RWPE1 (cell line): ENCODE measurements at places on chromosomes 3 and 15.
A peak's percentile ranks its signal among the peaks of the same experiment; 100 is the strongest.

- DNase-seq: no peak
These were observed 7.8 kb upstream of the SUMF1 start for GRCh38 chr3:4474683-4475490.

GRCh38 chr15:42504631-42505030, 9.2 kb downstream of the SNAP23 start:
- DNase-seq: no peak

DNA sequence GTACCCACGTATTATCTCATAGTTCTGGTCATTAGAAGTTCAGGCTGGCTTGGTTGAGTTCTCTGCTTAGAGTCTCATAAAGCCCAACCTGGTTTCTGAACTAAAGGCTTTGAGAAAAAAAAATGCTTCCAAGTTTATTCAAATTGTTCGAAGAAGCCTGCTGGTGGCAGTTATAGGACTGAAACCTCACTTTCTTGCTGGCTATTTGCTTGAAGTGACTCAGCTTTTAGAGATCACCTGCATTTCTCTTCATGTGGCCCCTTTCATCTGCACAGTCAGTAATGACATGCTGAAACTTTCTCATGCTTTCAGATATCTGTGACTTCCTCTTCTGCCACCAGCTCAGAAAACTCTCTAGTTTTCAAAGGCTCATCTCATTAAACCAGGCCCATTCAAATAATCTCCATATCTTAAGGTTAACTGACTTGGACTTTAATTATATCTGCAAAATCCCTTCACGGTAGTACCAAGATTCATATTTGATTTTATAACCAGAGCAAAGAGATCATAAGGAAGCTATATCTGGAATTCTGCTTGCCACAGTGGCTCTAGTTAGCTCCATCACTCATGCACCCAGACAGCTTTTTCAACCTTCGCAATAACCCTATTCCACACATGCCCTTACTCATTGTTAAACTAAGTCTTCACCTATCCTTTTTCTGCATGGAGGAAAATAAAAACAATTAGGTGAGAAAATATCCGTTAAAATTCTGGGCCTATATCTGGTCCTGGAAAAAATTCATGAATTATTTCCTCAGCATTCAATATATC, 433.8 kb upstream of the CBLB start:
- no peak for DNase-seq

- DNase-seq: peak; percentile 82
These were observed 49.6 kb downstream of the SLMAP start for GRCh38 chr3:57805674-57806073.

GRCh38 chr3:183584246-183584913, 28.9 kb upstream of the KLHL6 start:
- DNase-seq: no peak

GRCh38 chr3:129548104-129548965, 5.4 kb downstream of the H1-8 start:
- no peak for DNase-seq

DNA sequence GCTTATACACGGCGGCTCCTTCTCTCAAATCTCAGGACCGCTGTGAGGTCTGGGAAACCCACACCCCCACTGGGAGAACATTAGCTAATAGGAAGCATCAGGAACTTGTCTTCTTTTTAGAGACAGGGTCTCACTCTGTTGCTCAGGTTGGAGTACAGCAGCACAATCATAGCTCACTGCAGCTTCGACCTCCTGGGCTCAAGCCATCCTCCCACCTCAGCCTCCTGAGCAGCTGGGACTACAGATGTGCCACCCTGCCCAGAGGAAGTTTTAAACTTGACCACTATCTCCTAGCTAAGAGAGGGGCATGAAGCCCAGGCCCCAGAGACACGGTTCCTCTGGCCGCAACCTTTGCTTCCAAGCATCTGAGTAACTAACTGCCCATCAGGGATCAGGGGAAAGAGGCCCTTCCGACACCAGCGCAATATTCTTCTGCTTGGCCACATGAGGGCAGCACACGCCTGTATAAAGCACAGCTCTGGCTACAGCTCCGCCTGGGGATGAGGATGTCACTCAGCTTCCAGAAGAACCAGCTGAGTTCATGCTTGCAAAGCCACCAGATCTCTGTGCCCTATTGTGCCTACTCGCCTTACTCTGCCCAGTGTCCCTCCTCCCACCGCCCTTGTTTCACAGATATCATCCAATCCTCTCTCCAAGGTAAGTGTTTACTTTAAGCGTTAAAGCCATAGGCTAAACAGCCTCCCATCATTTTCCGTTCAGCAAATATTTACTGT, 57.6 kb upstream of the SLC6A11 start:
- peak; percentile 76 for DNase-seq

DNA sequence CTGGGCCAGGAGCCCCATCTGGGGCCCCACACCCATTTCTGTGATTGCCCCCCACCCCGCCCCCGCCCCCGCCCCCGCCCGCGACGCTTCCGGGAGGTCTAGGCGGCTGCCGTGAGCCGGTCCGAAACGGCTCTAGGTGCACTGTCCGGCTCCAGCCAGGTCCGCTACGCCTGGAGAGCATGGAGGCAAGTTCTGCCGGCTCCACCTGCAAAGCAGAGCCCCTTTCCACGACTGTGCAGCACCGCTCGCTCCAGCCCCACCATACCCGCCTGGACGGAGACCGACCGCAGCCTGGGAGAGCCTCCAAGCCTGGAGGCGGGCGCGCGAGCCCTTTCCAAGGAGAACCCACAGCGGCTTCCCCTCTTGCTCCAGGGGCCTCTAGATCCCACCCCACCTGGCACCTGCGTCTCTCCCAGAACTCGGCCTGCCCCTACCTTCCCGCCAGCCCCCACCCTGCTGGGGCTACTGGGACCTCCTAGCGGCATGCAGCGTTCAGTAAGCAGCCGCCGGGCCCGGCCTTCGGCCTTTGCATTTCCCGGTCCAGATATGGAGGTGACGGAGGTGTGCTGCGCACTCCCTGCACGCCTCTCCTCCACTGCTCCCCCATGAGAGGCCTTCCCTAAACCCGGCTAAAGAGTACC, 66.2 kb downstream of the KLF13 start:
- no peak for DNase-seq

GRCh38 chr15:78360367-78360801, 20.2 kb downstream of the CRABP1 start:
- no peak for DNase-seq

GRCh38 chr3:159210336-159210735, 408.5 kb downstream of the MFSD1 start:
- no peak for DNase-seq

GRCh38 chr15:97502038-97502437, 458.5 kb upstream of the ARRDC4 start:
- DNase-seq: peak; percentile 62

DNA sequence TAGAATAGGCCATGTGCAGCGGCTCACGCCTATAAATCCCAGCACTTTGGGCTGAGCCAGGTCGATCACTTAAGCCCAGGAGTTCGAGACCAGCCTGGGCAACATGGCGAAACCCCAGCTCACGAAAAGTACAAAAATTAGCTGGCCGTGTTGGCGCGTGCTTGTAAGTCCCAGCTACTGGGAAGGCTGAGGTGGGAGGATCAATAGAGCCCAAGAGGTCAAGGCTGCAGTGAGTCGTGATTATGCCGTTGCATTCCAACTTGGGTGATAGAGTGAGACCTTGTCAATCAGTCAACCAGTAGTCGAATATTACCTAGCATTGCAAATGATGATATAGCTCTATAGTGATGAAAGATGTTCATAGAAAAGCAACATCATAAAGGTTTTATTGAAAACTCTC, 51.9 kb downstream of the USP8 start:
- DNase-seq: no peak

DNA sequence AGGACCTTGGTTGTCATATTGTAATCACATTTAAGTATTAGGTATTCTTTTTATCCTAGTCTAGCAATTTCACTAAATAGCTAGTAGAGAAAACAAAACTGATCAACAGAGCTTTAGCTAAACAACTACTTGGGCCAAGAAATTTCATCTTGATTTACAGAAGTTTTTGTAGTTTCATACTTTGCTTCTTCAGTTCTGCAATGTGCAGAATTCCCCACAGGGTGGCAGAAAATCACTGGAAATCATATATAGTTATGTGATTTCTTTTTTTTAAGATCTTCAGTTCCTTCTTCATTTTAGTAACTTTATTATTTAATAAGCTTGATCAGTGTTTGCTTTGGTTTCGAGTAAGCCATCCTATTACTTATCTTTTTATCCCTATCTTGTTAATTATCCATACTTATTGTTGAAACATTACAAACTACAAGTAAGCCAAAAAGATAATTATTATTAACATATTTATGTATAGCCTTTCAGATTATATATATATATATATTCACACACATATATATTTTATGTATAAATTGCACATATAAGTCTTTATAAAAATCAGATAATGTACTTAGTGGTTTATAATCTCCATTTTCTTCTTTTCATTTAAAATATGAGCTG, 2.2 kb upstream of the BNIP2 start:
- DNase-seq: peak; percentile 37

GRCh38 chr3:66047311-66048050, 8.8 kb upstream of the MAGI1 start:
- DNase-seq: peak; percentile 33

DNA sequence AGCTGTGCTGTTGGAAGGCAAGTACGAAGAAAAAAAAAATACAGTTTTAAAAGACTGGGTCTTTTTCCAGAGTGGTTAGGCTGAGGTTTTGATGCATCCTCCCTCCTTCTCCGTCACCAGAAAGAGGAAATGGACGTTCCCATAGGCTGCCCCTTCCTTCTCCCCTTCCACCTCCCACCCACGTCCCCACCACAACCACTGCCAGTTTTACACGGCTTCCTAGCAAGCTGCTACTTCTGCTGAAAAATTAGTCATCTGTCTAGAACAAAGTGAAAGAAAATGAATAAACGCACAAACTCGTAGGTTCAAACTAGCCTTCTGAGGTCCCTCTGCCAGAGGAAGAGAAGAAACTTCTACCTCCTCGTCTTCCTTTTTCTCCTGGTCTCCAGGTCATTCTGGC, 71.6 kb upstream of the RPL35A start:
- DNase-seq: no peak

DNA sequence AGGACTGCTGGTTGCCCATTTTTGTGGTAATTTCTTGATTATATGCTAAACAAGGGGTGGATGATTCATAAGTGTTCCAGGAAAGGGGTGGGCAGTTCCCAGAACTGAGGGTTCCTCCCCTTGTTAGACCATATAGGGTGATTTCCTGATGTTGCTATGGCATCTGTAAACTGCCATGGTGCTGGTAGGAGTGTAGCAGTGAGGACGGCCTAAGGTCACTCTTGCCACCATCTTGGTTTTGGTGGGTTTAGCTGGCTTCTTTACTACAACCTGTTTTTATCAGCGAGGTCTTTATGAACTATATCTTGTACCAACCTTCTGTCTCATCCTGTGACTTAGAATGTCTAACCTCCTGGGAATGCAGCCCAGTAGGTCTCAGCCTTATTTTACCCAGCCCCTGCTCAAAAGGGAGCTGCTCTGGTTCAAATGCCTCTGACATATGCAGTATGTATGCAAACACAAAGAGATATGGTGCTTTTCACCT, 46.2 kb downstream of the C3orf38 start:
- DNase-seq: no peak

DNA sequence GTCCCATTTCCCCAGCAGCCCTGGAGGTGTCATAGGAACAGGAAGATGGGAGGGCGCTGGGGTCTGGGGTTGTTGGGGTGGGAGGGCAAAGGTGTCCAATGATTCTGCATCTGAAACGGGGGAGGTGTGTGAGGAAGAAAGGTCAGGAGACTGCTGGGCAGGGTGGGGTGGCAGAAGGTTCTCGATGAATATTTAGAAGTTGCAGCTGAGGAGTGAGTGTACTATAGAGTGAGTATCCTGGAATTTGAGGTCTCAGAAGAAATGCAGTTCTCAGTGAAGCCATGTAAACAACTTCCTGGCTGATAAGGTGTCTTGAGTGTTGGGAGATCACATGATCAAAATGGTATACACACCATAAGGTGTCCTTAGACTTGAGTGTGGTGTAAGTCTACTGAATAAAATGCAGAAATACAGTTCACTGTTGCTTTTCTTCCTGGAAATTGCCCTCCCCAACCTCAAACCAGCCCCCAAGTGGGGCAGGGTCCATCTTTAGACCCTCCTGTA, 9.9 kb downstream of the B3GNT5 start:
- DNase-seq: no peak

DNA sequence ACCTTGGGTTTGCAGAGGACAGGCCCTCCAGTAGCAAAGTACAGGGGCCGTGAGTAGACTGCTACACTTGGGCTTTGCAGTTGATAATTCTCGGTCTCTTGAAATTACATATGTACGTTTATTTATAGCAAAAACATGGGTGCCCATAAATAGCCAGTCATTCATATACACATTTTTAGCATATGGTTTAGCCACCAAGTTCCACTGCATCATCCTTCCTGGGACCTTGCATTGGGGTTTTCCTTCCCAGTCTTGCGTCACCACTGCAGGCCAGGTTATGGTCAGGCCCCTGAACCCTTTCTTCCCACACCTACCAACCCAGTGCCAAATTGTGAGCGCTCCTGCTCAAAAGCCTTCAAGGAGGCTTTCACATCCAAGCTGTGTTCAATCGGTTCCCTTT, 12.7 kb downstream of the KLHL25 start:
- no peak for DNase-seq

GRCh38 chr15:98966091-98966787, 41.4 kb downstream of the PGPEP1L start:
- no peak for DNase-seq

DNA sequence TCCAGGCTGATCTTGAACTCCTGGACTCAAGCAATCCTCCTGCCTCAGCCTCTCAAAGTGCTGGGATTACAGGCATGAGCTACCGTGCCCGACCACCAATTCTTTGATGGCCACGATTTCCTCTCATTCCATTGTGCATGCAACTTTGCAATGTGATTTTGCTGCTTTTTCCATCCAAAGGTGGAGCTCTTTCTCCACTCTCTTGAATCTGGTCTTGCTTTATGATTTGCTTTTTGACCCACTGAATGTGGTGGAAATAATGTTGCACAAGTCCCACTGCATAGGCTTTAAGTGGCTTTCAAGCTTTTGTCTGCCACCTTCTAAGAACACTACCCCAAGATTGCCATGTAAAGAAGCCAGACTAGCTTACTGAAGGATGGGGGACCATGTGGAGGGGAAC, 10.6 kb downstream of the RPS27L start:
- DNase-seq: no peak

- DNase-seq: no peak
These were observed 30.4 kb downstream of the SLC6A20 start for GRCh38 chr3:45765958-45766357.

- no peak for DNase-seq
These were observed 81.9 kb upstream of the TOPAZ1 start for GRCh38 chr3:44159696-44160300.

GRCh38 chr3:118544458-118544857, 490.2 kb downstream of the IGSF11 start:
- DNase-seq: peak; percentile 75

DNA sequence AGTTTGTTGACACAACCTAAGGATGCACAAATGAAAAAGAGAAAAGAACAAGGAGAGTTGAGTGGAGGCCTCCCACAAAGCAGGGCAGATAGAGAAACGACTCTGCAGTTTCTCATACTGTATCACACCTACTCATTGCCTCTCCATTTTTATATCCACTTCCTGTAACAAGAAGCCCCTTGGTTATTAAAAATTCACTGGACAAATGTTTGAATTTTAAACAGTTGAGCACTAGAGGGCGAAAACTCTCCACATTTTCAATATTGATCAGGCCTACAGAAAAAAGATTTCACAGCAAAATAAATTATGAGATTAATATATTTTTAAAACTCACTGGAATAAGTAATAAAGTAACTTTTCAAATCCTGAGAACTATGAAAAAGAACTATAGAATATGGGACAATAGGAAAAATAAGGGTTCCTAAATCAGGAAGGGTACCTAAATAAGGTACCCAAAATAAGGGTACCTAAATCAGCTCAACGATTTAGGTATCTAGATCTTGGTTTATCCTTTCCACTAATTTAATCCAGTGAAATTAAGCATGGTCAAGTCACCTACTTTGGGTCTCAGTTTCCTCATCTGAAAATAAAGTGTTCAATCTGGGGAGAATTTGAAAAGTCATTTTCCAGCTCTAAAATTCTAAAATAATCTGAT, 47.0 kb upstream of the PPIB start:
- peak; percentile 30 for DNase-seq
